ENCODE measurements at places on chromosomes 6 and 20.

DNA sequence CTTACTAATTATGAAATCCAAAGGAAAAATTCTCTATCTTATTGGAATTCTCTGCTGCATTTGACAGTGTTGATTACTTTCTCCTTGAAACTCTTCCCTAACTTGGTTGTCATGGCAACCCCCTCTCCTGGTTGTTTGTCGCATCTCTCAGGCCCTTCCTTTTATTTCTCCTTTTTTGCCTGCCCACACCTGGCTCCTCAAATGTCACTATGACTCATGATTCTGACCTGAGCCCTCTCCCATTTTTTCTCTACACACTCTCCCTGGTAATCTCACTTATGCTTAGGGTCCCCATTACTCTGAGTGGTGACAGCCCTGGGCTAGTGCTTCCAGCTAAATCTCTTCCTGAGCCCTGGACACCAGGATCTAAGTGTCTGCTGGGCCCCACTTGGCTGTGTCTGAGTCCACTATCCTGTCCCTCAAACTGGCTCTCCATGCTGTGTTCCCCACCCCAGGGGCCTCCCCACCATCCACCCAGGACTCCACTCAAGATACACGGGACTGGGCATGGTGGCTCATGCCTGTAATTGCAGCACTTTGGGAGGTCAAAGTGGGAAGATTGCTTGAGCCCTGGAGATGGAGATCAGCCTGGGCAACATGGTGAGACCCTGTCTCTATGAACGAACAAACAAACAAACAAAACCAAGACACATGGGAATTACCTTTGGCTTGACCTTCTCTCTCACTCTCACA lies 16.5 kb upstream of the NNAT start:
- DNase-seq = no peak

- no peak for DNase-seq
These were observed 230.0 kb downstream of the ALDH8A1 start for GRCh38 chr6:134719911-134720310.

DNA sequence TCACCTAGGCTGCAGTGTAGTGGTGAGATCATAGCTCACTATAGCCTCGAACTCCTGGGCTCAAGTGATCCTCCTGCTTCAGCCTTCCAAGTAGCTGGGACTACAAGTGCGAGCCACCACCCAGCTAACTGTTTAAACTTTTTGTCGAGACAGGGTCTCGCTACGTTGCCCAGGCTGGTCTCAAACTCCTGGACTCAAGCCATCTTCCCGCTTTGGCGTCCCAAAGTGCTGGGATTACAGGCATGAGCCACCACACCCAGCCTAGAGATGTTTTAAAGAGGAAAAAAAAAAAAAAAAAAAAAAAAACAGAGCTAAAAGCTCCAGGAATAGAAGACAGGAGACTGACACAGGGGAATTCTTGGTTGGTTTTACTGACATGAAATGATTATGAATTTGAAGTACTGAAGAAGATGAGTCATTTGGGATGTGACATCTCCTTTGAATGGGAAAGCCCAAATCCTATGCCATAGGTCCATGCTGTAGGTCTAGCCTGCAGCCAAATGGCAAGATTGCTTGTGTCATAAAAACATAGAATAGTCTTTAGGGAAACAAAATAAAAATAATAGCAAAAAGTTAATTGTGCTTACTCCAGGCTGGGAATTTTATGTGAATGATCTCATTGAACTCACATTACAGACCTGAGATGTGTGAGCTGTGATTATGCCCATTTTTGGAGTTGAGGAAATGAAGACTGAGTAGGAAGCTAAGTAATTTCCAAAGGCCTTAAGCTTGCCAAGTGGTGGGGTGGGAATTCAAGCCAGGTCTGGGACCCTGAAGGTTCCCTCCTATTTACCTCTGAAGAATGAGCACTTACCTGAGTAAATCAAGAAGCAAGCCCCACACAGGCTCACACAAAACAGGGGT lies 24.3 kb upstream of the NHSL1 start:
- no peak for DNase-seq

DNA sequence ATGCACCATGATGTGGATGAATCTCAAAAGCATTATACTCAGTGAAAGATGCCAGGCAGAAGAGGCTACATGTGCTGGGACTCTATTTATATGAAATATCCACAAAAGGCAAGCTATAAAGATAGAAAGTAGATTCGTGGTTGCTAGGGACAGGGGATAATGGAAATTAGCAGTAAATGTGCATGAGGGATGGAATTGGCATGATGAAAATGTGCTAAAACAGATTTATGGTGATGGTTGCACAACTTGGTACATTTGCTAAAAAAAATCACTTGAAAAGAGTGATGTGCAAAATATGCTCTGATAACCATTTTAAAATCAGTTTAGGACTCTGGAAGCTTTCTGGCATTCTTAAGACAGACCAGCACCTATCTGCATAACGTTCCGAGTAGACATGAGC lies 61.6 kb downstream of the ALDH8A1 start:
- no peak for DNase-seq

DNA sequence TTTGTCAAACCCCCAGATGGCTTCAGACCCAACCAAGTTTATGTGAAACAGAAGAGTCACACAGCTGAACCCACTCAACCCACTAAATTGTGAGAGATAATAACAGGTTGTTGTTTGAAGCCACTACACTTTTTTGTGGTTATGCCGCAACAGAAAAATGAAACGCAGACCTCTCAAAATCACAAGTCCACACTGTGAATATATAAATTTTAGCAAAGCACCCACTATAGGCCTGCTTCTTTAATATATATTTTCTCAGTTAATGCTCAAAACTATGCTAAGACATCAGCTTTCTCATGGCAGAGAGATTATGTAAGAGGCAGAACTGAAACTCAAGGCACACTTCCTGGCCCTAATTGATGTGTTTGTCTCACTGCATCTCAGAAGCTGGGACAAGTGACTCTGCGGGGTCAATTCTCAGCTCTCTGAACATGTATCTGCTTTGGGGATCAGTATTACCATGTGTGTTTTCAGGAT lies 27.7 kb downstream of the MAP3K5 start:
- no peak for DNase-seq

- DNase-seq = no peak
These were observed 9.6 kb upstream of the APCDD1L start for GRCh38 chr20:58524814-58525213.

DNA sequence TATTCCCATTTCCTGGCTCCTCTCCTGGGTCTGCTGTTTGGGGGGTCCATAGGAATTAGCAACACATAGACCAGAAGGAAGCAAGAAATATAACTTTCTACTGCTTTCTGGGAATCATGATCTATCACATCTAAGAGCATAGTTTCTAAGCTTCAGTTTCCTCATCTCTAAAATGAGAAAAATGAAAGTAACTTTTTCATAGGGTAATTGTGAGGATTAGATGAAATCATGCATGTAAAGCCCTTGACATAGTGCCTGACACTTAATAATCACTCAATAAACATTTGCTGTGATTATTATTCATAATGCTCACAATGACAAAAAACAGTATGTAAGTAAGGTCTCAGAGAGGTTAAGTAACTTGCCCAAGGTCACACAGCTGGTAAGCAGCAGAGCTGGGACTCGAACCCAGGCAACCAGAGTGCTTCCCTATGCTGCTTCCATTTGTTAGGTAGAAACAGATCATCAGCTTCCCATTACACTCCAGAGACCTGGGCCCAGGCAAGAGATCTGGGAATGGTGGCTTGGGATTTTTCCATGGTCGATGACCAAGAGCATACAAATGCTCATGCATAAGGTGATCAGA lies 86.6 kb upstream of the MAFB start:
- no peak for DNase-seq

- DNase-seq = no peak
These were observed 220.4 kb upstream of the JARID2 start for GRCh38 chr6:15025446-15025845.

GRCh38 chr6:40456390-40457013 lies 130.7 kb downstream of the LRFN2 start:
- no peak for DNase-seq

DNA sequence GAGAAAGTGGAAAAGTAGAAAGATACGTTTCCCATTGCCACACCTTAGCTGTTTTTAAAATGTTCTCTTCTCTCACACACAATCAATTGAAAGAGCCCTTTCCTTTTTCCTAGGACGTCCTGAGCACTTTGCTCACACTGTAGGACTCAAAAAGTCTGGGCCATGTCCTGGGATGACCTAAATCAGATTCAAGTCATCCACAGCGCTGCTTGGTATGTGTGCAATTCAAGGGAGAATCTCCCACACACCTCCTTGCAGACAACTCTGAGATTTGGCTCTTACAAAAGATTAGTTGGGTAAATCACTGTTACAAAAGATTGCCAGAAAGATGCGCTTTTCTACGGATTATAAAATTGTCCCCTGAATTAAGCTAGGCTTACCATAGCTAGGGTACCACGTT lies 130.1 kb downstream of the RNASET2 start:
- no peak for DNase-seq

DNA sequence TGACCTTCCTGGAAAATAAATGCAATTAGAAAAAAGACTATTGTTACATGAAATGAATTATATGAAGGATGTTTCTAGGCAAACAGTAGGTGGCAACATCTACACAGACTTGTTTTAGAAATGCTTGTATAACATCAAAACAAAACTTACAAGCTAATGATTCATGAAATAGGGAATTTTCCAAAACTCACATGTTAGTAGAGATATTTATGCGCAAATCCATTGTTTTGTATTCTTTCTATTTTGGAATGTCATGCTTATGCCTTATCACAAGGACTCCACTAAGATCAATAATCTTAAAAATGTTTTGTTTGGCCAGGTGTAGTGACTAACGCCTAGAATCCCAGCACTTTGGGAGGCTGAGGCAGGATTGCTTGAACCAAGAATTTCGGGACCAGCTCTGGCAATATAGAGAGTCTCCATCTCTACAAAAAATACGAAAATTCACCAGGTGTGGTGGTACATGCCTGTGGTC lies 32.3 kb upstream of the LGSN start:
- no peak for DNase-seq

DNA sequence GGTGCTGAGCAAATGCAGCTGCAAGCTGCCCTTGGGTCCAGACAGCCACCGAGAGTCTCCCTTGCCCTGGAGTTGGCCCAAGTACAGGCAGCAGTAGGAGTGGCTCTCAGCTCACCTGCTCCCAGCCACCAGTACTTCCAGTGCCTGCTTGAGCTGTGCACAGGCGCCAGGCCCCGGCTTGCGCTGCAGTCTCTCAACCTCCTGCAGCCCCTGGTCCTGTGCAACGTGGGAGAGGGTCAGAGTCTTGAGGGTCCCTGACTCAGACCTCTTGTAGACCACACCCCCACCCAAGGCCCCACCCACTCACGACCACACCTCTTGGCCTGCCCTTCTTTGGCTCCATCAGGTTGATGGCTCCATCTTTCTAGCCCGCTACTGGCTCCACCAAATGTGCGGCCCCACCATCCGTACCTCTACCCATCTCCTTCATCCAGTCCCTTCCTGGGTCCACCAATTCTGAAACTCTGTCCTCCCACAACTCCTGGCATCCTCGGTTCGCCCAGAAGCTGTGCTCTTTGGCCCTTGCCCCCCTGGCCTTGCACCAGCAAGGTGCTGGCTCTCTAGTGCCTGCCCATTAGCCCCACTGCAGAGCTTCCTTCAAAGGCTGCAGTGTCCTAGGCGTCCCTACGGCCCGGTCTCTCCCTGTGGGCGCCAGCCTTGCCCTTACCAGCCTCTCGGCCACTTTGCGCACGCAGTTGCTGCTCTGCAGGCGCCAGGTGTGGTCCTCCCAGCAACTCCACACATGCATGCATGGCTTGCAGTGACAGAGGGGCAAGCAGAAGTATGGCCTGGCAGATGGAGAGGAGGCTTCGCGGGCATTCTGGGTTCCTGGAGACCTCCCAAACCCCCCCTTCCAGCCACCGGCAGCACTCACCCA lies 16.5 kb upstream of the SPAG4 start:
- no peak for DNase-seq

DNA sequence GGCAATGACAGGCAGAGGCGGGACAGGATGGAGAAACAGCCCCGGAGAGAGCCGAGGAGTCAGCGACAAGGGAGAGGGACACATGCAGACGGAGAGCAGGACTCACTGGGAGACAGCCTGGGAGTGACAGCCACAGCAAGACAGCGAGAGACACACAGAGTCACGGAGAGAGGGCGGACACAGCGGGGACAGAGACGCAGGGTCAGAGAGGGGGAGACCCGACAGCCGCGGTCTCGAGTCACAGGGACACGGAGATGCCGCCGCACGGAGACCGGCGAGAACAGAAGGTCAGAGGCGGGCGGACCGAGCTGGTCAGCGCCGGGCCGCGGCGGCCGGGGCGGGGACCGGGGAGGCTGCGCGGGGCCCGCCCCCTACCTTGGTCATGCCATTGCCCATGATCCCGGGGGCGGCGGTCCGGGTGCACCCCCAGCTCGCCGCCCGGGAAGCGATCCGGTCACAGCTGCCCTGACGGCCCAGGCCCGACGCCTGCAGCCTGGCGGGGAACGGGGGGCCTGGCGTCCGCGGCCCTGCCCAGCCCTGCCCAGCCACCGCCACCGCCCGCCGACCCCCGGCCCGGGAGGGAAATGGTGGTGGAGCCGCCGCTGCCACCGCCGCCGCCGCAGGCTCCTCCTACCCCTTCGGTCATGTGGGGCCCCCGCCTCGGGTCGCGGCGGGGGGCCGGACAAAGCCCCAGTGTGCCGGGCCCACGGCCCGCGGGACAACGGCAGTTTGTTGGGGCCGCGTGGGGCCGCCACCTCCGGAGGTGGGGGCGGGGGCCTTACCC lies at the start of the genes DUSP15 and TTLL9:
TSS of gene DUSP15 (minus strand) at position 586 of the 784 bp plus-strand sequence. CDS start at position 396, 190 bp downstream.
TSS of gene TTLL9 (plus strand) at position 693 of the 784 bp plus-strand sequence. CDS start 493 bp downstream, outside the sequence.
- no peak for DNase-seq

DNA sequence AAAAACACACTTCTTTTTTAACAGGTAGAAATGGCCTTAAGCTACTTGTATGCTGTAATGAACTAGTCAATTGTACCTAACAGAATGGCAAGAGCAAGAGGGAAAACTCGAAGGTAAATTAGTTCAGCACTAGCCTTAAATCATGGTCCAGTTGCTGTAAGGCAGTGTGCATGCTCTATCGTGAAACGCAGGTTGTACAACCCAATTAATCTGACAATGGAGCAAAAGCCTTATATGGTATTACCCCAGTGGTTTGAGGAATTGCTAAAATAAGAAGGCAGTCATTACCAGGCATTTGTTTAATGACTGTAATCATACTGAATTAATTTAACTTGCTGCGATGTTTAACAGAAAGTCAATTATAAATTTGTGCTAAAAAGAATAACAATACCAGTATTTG lies 69.3 kb upstream of the SOX4 start:
- DNase-seq = no peak

- no peak for DNase-seq
These were observed 15.7 kb upstream of the AHCY start for GRCh38 chr20:34318609-34319443.

GRCh38 chr6:47464052-47464451 lies 13.5 kb upstream of the CD2AP start:
- no peak for DNase-seq

DNA sequence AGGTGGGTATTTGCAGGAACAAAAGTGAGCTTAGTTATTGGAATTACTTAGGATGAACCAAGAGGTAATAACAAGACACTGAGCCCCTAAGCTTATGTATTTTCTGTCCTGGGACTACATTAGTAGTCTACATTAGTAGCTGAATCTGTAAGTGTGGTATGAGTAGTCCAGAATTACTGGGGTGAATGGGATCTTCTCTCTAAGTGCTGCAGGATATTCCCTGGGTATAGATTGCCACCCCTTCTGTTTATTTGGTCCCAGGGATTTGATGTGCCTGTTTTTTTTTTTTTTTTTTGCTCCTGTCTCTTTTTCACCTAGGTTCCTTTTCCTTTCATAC lies 5.9 kb downstream of the CD2AP start:
- no peak for DNase-seq

All from stimulated activated naive CD8-positive, alpha-beta T cell treated with anti-CD3 and anti-CD28 coated beads, Interleukin-15, amount 100 ng/mL, for 72 hours (primary cell).